Activated CD4-positive, alpha-beta memory T cell treated with anti-CD3 and anti-CD28 coated beads, Interleukin-2, amount 10 ng/mL, durations not matched to agents 7 days and 5 days (primary cell): ENCODE measurements at places on chromosomes 3 and 15.

DNA sequence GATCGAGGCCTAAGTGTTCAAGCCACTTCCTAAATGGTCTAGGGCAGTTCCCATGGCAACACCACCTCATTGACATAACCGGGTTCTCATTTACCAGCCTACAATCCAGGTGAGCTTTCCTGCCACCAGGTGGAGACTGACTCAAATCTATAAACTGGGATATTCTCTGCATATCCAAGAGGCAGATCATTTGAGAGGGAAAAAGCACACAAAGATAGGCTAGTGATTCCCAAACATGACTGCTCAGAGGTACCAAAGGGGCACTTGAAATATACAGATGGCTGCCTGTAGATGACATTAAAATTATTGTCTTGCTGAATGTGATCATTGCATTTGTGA is 141.3 kb upstream of the PROK2 start:
- DNase-seq: no peak

GRCh38 chr3:188486126-188486525 is 332.2 kb downstream of the LPP start:
- no peak for DNase-seq

DNA sequence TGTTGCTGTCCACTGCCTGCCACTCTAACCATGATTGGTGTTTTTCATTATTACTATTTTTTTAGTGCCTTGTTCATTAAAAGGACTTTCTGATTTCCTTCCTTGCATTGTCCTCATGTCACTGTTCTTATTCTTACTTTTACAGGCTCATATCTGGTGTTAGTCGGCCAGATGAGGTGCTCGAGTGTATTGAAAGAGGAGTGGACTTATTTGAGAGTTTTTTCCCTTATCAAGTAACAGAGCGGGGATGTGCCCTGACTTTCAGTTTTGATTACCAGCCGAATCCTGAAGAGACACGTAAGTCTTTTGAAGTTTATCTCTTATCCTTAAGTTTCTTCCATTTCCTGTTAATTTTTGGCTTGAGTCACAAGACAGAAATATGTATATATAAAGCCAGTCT is 23.2 kb downstream of the QTRT2 start:
- no peak for DNase-seq

GRCh38 chr15:73378089-73378488 is 9.3 kb upstream of the HCN4 start:
- DNase-seq: no peak

- DNase-seq: no peak
These were observed 52.4 kb downstream of the KCNMB2 start for GRCh38 chr3:178588628-178589027.

DNA sequence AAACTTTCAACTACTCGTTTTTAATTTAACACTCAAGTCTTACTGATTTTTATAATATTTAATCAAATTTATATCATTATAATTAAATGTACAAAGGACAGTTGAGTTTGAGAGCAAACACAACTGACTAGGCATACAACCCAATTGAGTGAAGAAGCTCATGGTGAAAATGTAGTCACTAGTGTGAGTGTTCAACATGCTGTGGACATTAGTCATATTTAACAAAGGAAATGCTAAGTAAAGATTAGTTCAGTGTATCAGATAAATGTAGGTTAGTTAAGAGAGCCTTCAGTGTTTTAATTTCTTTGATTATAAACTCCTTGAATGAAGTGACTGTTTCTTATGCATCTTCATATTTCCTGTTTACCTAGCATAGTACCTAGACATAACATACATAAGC is 444.2 kb upstream of the GOLIM4 start:
- no peak for DNase-seq
